ENCODE measurements at places on chromosomes 5 and 9. TPM values are rescaled to one million over a fixed set of nuclear protein-coding genes. Genes with fewer than 3 reads are reported as not detected.

- DNase-seq = no peak
Observed at GRCh38 chr9:31119890-31120454, 1264.5 kb upstream of the ACO1 start.

Gene SPATA31E1
- total RNA-seq = not detected

Gene TNC
- 216 TPM for total RNA-seq

Gene SOHLH1
- not detected for total RNA-seq

Gene MAMDC4
- 18.5 TPM for total RNA-seq

Measured in mucosa of descending colon (tissue), 3 donors.